ENCODE measurements at places on chromosomes 5 and 9.

DNA sequence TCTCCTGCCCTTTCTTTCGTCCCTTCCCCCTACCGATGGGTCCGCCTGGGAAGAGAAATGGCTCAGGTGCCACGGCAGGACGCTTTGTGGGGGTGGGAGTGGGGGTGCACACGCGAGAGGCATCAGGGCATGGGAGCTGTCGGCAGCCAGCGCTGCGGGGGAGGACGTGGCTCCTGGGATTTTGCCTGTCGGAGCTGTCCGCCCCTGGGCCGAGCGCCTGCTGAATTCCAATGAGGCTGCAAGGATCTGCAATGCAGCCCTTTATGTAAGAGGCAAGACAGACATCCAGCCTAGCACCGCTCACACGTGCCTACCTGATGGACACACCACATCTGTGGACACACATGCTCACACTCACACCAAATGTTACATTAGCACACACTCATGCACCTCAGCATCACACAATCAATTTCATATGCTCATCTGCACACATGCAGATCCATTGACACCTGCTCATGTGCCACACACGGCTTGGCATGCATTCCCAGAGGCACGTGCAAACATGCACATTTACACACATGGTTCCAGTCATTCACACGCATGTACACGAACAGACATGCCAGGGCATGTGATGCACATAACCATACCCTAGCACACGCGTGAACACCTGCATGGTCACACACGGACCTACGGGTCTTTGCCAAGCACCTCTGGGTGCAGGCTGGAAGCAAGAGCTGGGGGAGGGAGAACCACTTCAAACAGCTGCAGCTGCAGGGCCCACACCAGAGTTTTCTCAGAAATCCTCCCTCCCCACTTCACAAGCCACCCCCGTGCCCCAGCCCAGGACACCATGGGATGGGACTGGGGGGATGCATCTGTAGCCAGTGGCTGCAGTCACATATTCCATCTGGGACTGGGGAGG, 1.4 kb downstream of the GRIN1 start:
- no peak for DNase-seq

- DNase-seq = no peak
These were observed 62.2 kb downstream of the EPB41L4B start for GRCh38 chr9:109258481-109259302.

GRCh38 chr5:15734058-15734457, 234.1 kb downstream of the FBXL7 start:
- no peak for DNase-seq

GRCh38 chr9:127572961-127573721, 38.9 kb upstream of the STXBP1 start:
- DNase-seq = no peak

- no peak for DNase-seq
These were observed 303 bp downstream of the LIFR start for GRCh38 chr5:38556088-38556598.

- no peak for DNase-seq
These were observed 58.3 kb upstream of the ANGPTL2 start for GRCh38 chr9:127180457-127181314.

DNA sequence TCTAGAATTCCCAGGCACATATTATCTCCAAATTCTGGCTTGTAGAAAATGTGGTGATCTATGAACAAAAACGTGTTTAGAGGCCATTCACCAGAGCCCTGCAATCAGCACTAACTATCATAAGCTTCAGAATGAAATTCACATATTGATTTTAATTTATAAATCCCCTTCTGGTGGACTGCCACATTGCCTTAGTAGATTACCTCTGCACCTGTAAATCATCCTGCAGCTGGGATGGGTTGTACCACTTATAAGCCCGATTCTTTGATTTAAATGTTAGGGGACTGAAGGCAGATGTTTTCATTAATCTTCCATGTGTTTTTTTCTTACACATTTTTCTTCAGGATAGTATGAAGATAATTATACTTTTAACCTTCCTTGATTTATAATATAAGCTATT, 140.7 kb upstream of the PTPRD start:
- no peak for DNase-seq

DNA sequence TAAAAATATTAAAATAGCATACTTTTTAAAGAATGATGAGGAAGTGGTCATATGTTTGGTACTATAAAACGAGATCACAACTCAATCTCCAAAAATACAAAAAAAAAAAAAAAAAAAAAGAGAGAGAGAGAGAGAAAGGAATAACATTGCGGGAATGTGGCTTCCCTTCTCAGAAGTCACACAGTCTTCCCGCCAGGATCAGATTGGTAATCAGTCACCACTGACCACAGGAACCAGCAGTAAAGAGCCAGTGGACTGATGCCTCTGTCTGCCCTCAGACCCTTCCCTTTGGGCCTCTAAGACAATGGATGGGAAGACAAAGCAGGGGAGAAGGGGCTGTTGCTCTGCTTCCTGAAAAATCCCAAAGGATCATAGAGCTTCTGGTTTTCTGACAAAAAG, 104.9 kb downstream of the KLHL3 start:
- no peak for DNase-seq

DNA sequence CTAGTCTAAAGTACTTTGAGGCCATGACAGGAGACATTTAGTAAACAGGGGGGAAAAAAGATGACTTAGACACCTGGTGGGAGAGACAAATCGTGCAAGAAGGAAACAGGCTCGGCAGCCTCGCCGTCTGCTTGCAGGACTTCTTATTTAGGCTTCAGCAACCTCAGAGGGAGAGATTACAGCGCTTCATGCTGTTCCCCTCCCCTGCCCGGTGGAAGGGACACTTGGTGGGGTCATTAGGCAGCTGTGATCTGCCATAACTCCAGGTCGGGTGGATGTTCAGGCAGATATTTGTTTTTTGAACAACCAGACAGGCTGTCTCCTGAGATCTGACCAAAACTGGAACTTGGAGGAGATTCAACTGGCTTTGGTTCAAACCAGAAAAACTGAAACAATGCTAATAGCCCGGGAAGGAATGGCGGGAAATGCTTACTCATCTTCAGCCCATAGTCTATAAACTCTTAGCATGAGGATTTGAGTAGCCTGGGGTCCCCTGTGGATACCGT, 38.1 kb upstream of the CD180 start:
- no peak for DNase-seq

- no peak for DNase-seq
These were observed 541.1 kb upstream of the GRAMD2B start for GRCh38 chr5:125882061-125882460.

- no peak for DNase-seq
These were observed 12.3 kb upstream of the CORO2A start for GRCh38 chr9:98204692-98205091.

DNA sequence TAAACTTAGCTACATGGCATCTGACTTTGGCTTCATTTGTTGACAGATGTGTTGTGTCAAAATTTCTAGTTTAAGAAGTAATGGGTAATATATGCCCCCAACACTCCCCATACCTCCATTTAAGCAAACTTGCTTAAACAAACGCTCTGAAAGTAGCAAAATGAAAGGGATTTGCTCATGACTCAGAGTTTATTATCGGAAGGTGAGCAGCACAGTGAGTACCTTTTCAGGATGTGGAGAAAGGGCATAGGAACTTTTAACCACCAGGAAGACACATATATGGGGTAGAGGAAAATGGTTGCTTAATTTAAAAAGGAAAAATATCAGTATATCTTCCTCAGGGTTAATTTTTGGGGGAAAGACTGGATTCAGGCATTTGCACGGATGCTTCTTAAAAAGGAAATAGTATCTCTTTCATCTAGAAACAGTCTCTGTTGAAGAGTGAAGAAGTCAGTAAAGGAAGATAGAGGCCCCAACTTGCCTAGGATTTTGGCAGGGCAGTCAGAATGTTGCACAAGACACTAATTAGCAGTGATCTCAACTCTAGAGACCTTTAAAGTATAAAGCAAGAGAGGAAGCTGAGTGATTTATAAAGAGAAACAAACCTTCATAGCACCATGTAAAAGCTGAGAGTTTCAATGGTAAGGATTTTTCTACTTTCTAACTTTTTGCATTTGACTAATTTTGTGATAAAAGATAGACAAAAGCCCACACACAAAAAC, 155.1 kb downstream of the TRIO start:
- DNase-seq = no peak

GRCh38 chr5:133467335-133467779, 145.0 kb downstream of the FSTL4 start:
- DNase-seq = no peak

- peak; percentile 70 for DNase-seq
These were observed 115.4 kb downstream of the LHX2 start for GRCh38 chr9:124126648-124127646.

DNA sequence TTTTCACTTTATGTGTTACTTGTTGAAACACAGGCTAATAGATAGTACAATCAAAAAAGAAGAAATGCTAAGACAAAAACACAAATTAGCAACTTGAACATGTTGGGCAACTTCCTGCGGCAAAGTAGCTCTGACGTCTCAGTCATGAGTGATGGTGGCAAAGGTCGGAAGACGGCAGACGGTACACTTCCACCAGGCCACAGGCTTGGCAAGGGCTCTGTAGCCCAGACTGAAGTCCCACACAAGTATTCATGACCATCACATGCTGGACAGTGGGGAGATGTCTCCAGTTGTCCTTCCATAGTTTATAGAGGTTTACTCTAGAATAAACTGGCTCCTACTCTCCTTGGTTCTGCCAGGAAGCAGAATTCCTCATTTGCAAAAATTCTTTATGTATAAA, 831.3 kb downstream of the MTRR start:
- no peak for DNase-seq

DNA sequence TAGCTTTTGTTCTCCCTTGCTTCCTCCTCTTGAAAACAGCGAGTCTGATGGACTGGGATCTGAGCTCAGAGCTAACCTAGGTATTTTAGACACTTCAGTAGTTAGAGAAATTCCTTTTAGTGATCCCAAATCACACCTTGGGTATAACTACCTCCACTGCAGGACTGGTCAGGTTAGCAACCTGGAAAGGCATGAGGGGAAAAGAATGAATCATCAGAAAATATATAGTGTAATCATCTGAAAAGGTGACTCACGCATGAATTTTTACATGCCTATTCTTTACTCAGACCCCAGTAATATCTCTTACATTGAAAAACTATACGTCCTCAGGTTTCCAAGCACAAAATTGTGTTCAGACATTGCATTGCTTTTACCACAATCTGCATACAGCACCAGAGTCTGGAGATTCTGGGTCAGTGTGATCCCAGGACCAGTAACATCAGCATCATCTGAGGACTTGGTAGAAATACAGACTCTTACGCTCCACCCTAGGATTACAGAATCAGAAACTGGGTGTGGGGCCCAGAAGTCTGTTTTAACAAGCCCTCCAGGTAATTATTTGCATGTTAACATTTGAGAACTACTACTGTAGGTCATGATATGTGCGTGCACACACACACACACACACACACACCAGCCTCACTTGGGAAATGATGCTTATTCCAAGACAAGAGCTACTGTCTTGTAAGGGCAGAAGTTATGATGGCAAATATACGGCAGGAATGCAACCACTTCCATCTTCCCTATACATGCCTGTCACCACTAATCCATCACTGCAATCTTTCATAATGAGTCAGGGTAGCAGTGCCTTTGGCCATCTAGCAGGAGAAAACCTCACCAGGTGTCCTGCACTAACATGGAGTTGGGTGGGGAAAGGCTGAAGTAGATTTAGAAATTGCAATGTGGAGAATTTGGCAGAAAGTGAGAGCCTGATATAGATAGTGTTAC, 271.6 kb upstream of the MAP3K1 start:
- no peak for DNase-seq

DNA sequence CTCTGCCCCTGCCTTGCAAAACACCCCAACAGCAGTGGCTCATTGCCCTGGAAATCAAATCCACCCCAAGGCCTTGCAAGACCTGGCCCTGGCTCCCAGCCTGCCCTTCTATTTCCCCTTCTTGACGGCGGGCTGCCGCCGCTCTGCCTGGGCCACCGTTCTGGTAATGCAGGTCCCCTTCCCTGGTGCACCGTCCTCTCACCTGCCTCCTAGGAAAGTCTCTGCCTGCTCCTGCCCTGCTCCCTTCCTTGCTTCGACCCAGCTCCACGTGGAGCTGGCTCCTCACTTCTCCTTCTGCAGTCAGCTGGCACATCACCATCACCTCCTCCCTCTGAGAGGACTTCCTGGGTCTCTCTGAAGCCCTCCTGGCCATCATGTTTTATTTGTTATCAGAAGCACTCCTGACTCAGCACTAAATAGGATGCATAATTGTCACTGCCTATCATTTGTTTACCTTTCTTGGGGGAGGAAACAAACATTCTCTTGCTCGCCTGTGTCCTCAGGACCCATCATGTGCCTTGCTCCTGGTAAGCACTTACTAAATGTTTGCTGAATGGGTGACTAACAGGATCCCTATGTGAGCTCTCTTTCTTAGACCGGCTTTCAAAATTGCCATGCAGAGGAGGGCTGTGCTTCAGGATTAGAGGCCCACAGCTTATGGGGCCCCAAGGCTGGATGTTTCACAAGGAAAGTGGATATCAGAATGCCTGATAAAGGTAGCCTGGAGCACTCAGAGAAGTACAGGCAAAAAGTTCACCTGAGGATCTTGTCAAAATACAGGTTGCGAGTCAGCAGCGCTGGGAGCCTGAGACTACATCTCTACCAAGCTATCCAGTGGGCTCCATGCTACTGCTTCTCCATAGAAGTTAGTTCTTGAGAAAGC, 19.6 kb upstream of the C5orf47 start:
- DNase-seq = no peak

DNA sequence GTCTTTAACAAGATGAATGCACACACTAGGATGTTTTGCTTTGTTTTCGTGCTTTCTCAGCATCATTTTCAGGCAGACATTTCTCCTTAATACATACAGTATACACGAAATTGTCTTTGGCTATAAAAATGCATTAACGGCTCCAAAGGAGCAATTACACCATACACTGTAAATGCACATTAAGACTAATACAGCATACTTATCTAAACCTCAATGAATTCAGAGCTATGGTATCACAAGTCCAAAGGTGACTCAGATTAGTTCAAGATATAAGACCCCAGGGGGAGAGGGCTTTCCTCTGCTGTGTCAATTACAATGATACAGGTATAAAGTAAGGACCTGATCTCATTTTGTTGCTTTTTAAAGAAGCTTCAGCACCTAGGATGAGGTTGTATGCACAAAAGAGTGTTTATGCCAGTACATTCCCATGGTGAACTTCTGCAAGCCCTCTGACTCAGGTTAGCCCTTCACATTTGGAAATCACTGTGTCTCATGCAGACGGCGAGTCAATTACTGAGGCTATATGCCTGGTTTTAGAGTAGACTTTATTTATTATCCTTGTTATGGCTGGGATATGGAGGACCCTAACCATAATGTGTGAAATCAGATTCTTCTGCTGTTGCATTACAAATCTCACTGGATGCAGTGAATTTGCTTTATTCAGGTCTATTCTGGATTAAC, 233.3 kb downstream of the ZNF608 start:
- no peak for DNase-seq

- DNase-seq = no peak
These were observed 19.9 kb downstream of the MTX3 start for GRCh38 chr5:79971156-79971555.

GRCh38 chr5:177509381-177509951, at the start of gene DOK3:
Gene DOK3, minus strand, starts transcription at chr5:177509826. Its CDS starts 286 bp downstream, at chr5:177509540.
- DNase-seq = peak; percentile 81

GRCh38 chr5:54469622-54470021, 14.1 kb downstream of the HSPB3 start:
- no peak for DNase-seq

Data from HL-60 (cell line).